ENCODE measurements at places on chromosomes 13 and 19. TPM values are rescaled to one million over a fixed set of nuclear protein-coding genes. Genes with fewer than 3 reads are reported as not detected.

GRCh38 chr13:44715287-44716230 lies 139.4 kb upstream of the TSC22D1 start:
- no peaks in the 10 kb centered on the region for H3K36me3 ChIP-seq
- no peaks in the 10 kb centered on the region for H3K27me3 ChIP-seq
- no peak overlapping the region for H3K27ac ChIP-seq

Gene MBOAT7
- 9.0 TPM for total RNA-seq

GRCh38 chr13:44770951-44771350 lies 194.8 kb upstream of the TSC22D1 start:
- peaks cover 2% of the 10 kb centered on the region for H3K4me1 ChIP-seq
- no peaks in the 10 kb centered on the region for H3K27me3 ChIP-seq
- H3K4me3 ChIP-seq: no peak overlapping the region
- DNase-seq: no peak
- H3K36me3 ChIP-seq: no peaks in the 10 kb centered on the region

GRCh38 chr19:2544576-2545415 lies 68.9 kb downstream of the GADD45B start:
- H3K4me1 ChIP-seq: peaks cover 83% of the 10 kb centered on the region
- peak overlapping the region; percentile 100 for H3K27ac ChIP-seq
- H3K27me3 ChIP-seq: no peaks in the 10 kb centered on the region
- DNase-seq: no peak

Gene SULT2A1
- 253 TPM for total RNA-seq

DNA sequence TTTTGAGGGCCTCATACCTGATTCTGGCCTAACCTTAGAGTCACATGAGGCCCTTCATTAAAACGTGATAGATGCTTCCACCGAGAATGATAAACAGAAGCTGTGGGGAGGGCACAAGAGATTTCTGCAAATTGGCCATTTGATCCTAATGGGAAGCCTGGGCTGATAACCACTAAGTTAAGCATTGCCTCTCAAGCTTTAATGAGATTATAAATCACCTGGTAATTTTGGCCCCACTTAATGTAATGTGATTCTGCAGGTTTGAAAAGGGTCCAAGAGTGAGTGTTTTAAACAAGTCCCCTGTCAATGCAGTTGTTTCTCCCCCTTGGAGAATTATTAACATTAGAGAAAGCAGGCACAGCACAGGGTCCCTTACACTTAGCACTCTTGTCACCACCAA lies 42.0 kb downstream of the ZNF486 start:
- no peak overlapping the region for H3K27ac ChIP-seq
- H3K36me3 ChIP-seq: no peaks in the 10 kb centered on the region
- DNase-seq: no peak
- no peaks in the 10 kb centered on the region for H3K4me1 ChIP-seq
- H3K4me3 ChIP-seq: no peak overlapping the region

DNA sequence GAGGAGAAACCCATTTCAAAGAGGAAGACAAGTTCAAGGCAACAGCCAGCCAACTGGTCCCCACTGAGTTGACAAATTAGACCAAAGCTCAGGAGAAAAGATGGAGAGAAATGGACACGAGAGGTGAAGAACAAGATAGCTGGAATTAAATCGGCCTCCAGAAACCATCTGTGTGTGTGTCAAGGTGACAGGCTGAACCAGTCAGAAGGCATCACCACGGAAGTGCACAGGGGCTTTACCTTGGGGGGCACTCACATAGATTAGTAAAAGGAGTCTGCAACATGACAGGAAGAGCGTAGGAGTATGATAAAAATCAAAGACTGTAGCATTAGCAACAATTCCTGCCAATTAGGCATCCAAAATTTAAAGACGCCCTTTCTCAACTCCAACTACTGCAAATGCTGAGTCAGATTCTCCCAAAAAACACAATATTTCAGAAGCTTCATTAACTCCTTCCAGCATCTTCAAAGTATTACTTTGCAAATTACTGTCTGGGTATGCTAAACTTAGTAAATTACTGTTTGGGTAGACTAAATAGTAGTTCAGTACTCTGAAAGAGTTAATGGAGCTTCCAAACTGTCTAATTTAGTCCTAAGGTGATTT lies 66.2 kb downstream of the FOXO1 start:
- H3K27ac ChIP-seq: no peak overlapping the region
- H3K27me3 ChIP-seq: no peaks in the 10 kb centered on the region
- DNase-seq: no peak
- no peaks in the 10 kb centered on the region for H3K36me3 ChIP-seq

- no peak overlapping the region for H3K4me3 ChIP-seq
- no peaks in the 10 kb centered on the region for H3K36me3 ChIP-seq
- no peak overlapping the region for H3K27ac ChIP-seq
Observed at GRCh38 chr13:92941167-92941566, 285.4 kb upstream of the GPC6 start.

DNA sequence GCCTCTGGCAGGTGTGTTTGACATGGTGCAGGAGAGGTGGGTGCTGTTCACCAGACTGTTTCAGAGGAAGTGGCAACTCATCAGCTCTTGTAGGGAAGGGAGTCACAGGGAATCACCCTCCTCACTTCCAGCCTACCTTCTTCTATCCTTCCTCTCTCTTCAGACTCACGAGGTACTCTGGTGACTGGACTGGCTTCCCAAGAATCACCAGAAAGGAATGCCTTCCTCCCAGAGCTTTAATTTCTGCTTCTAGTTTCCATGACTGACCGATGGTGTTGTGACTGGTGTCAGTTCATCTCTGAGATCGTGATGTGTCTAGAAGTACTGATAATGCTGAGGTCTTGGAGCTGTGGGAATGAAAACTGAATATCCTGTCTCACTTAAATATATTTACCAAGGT lies 247.3 kb downstream of the KCTD12 start:
- no peak overlapping the region for H3K4me3 ChIP-seq
- no peaks in the 10 kb centered on the region for H3K27me3 ChIP-seq
- DNase-seq: no peak
- no peak overlapping the region for H3K27ac ChIP-seq
- H3K4me1 ChIP-seq: no peaks in the 10 kb centered on the region

DNA sequence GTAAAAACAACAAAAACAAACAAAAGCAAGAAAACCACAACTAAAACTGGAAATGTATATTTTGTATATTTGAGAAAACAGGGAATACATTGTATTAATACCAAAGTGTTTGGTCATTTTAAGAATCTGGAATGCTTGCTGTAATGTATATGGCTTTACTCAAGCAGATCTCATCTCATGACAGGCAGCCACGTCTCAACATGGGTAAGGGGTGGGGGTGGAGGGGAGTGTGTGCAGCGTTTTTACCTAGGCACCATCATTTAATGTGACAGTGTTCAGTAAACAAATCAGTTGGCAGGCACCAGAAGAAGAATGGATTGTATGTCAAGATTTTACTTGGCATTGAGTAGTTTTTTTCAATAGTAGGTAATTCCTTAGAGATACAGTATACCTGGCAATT lies 17.1 kb downstream of the KLF5 start:
- peaks cover 5% of the 10 kb centered on the region for H3K4me1 ChIP-seq
- DNase-seq: no peak
- H3K27me3 ChIP-seq: no peaks in the 10 kb centered on the region
- no peak overlapping the region for H3K27ac ChIP-seq

DNA sequence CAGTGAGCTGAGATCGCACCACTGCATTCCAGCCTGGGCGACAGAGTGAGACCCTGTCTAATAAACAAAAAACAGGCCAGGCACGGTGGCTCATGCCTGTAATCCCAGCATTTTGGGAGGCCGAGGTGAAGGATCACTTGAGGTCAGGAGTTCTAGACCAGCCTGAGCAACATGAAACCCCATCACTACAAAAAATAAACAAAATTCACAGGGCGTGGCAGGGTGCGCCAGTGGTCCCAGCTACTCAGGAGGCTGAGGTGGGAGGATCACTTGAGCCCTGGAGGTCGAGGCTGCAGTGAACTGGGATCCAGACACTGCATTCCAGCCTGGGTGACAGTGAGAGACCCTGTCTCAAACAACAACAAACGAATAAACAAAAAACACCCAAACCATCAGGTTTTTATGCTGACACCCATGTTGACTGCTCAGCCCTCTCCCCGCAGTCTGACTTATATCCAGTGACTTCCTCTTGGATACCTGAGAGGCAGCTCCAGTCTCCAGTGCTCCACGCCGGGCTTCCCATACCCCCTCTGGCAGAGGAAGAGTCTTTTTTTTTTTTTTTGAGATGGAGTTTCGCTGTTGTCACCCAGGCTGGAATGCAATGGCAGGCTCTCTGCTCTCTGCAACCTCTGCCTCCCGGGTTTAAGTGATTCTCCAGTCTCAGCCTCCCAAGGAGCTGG lies 17.7 kb downstream of the WTIP start:
- H3K36me3 ChIP-seq: 0 out of 3 replicates have a peak, but pooled peaks cover 7% of the 10 kb centered on the region
- H3K4me1 ChIP-seq: peaks cover 24% of the 10 kb centered on the region

GRCh38 chr19:1453525-1454364 lies 3.8 kb downstream of the APC2 start:
- H3K27ac ChIP-seq: no peak overlapping the region
- DNase-seq: no peak
- no peaks in the 10 kb centered on the region for H3K36me3 ChIP-seq
- peak overlapping the region; percentile 57 for H3K4me3 ChIP-seq
- H3K27me3 ChIP-seq: peaks cover 76% of the 10 kb centered on the region

Gene ZNF441
- 10.0 TPM for total RNA-seq

DNA sequence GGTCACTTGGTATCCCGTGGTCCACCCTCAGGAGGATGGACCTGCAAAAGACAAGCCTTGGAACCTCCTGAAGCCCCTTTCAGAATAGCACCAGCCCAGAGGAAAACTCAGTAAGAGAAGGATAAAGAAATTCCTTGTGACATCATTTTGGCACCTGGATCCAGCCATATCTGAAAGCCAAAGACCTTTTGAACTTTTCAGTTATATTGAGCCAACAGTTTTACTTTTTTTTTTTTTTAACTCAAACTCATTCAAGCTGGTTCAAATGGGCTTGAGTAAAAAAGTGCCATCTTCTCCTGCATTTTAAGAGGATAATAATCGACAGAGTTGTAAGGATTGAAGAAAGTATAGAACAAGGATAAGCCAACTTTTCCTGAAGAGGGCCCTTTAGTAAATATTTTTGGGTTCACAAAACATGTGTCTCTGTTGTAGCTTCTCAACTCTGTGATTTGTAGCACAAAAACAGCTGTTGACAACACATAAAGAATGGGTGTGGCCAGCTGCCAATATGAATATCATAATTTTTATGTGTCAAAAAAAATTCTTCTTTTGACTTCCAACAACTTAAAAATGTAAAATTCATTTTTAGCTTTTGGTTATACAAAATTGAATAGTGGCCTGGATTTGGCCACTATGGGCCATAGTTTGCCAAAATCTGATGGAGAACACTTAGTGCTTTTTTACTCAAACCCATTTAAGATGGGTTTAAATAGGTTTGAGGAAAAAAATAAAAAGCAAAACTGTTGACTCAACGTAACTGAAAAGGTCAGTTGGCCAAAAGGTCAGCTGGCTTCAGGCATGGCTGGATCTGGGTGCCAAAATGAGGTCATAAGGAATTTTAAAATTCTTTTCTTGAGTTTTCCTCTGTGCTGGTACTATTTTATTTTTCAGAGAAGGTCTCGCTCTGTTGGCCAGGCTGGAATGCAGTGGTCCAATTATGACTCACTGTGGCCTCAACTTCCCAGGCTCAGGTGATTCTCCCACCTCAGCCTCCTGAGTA lies 50.7 kb downstream of the ACSBG2 start:
- no peak for DNase-seq
- H3K36me3 ChIP-seq: no peaks in the 10 kb centered on the region
- H3K4me3 ChIP-seq: no peak overlapping the region
- no peaks in the 10 kb centered on the region for H3K27me3 ChIP-seq
- no peak overlapping the region for H3K27ac ChIP-seq

Gene KLK8
- not detected for total RNA-seq

- no peaks in the 10 kb centered on the region for H3K27me3 ChIP-seq
- no peak for DNase-seq
- H3K27ac ChIP-seq: no peak overlapping the region
Observed at GRCh38 chr13:56393549-56393948, 747.2 kb upstream of the PRR20A start.

DNA sequence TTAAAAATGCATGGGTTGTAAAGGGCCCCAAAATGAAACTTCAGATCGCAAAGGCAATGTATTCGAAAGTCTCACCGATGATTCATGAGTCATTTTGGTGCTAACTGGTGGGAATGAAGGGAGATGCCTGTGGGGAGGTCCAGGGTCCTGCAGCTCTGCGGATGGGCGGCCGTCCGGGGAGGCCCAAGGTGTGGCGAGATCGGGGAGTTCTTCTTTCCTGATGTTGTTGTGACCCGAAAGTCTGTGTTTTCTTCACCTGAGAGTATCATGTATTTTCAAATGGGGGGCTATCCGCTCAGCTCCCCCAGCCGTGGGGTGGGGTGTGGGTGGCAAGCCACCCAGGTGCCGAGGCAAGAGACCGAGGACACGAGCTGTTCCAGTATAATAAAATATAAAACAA lies 36.5 kb downstream of the TFDP1 start:
- H3K36me3 ChIP-seq: peaks cover 40% of the 10 kb centered on the region
- H3K27me3 ChIP-seq: no peaks in the 10 kb centered on the region
- no peak overlapping the region for H3K4me3 ChIP-seq
- no peak for DNase-seq
- H3K27ac ChIP-seq: no peak overlapping the region
- peaks cover 12% of the 10 kb centered on the region for H3K4me1 ChIP-seq

DNA sequence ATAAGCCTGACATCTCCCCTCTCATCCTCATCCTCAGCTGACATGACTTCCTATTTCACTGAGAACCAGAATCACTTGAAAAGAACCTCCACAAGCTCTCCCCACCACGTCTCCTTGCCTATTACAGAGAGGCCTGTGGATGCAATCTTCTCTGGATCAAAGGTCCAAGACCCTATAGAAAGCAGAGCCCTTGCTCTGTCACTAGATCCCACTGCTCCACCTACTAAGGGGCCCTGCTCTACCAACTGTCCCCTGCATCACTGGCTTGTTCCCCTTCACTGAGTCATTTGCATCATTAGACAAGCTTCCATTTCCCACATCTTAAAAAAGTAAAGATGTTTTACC lies 40.8 kb downstream of the RCBTB2 start:
- no peak overlapping the region for H3K27ac ChIP-seq
- no peak overlapping the region for H3K4me3 ChIP-seq
- peaks cover 19% of the 10 kb centered on the region for H3K4me1 ChIP-seq
- H3K27me3 ChIP-seq: no peaks in the 10 kb centered on the region
- no peak for DNase-seq

Gene ZNF780A
- total RNA-seq: 22.9 TPM

- H3K36me3 ChIP-seq: no peaks in the 10 kb centered on the region
- peak; percentile 90 for DNase-seq
- H3K4me1 ChIP-seq: peaks cover 88% of the 10 kb centered on the region
- no peak overlapping the region for H3K4me3 ChIP-seq
Observed at GRCh38 chr13:33640832-33641231, 177.1 kb upstream of the RFC3 start.

Gene RFC3
- total RNA-seq: 80.1 TPM

DNA sequence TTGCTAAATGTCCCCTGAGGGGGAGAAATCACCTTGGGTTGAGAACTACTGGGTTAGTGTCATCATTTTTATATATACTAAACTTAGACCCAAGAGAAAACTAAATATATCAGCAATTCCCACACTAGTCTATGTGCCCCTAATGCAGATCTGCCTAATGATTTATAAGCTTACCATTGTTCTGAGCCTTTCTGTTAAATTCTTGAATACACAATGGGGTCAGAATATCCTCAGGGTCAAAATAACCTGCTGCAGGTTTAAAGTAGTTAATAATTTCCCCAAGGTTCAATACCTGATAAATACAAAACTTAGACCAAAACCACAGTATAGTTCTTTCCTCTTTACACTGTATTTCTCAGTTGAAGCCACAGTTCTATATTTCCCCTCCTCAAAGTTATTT lies 4.6 kb downstream of the VWA8 start:
- H3K4me3 ChIP-seq: no peak overlapping the region
- H3K27ac ChIP-seq: no peak overlapping the region
- no peaks in the 10 kb centered on the region for H3K36me3 ChIP-seq
- no peak for DNase-seq
- no peaks in the 10 kb centered on the region for H3K27me3 ChIP-seq
- H3K4me1 ChIP-seq: peaks cover 55% of the 10 kb centered on the region
